Left ventricle myocardium superior (tissue), 1 donor: ENCODE measurements at places on chromosomes 5 and 9.

GRCh38 chr5:93874491-93874890, 133.1 kb upstream of the POU5F2 start:
- no peak for DNase-seq

GRCh38 chr5:119287547-119288111, 68.2 kb upstream of the TNFAIP8 start:
- no peak for DNase-seq

DNA sequence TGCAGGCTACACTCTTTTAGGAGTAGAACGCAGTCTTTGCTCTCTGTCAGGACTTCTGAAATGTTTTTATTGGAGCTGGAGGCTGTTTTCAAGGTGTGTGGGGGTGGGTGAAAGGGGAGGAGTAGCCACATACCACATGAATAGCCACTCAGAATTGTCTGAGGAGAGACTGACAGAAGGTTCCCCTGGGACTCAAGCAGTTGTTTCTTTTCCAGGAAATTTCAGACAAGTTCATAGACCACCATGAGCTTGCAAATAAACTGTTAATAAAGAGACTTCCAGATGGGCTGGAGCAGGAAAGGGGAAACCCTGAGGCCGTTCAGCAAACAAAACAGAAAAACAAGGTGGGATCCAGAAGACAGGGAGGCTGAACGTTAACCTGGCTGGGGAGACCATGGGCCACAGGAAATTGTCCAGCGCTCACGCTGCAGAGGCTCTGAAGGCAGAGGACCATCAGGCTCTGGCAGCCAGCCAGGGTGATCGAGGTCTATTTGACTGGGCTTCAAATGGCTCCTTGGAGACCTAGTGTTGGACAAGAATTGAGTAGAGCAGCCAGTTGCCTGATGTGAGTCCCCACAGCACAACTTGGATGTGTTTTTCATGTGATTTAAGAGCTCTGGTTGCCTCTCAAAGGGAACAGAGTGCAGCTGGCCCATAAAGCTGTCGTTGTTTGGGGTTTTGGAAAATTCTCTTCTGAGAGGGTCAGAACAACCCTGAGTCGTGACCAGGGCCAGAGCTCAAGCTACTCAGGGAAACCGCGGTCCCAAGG, 159.2 kb upstream of the RAI14 start:
- peak; percentile 85 for DNase-seq

DNA sequence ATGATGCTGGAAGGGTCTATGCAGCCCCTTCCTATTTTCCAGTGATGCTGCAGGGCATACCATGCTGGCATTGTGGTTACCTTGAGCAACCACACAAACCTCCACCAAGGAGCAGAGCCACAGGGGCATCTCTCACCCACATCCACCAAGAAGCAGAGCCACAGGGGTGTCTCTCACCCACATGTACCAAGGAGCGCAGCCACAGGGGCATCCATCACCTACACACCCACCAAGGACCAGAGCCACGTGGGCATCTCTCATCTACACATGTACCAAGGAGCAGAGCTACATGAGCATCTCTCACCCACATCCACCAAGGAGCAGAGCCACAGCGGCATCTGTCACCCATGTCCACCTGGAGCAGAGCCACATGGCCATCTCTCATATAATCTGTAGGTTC, 8.8 kb upstream of the GM2A start:
- no peak for DNase-seq

GRCh38 chr5:144003636-144004035, 166.8 kb downstream of the YIPF5 start:
- no peak for DNase-seq

GRCh38 chr9:94703488-94704140, 22.9 kb upstream of the AOPEP start:
- no peak for DNase-seq

DNA sequence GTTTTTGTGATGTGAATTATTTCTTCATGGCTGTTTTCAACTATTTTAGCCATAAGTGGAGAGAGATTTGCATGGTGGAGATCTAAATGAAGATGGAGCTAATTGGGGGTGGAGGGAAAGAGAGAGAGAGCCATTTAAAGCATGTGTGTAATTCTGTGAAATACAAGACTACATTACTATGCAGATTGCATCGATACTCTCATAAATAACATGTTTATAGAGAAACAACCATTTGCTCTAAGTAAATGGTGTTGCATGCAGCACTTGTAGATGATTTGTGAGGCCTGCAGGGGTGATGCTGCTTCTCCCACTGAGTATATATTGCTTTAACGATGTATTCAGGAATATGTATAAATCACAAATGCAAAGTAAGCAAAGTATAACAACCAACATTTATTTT, 270.2 kb upstream of the RIOK2 start:
- DNase-seq = no peak

DNA sequence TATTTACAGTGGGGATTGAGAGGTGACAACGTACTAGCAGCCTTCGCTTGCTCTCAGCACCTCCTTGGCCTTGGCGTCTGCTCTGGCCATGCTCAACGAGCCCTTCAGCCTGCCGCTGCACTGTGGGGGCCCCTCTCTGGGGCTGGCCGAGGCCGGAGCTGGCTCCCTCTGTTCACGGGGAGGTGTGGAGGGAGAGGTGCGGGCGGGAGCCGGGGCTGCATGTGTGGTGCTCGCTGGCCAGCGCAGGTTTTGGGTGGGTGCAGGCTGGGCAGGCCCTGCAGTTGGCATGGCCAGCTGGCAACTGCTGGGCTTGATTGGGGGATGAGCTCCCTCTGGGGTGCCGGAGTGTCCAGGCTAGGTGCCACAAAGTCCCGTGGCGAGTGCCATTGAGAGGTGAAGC, 5.8 kb upstream of the DMRTA1 start:
- peak; percentile 18 for DNase-seq

DNA sequence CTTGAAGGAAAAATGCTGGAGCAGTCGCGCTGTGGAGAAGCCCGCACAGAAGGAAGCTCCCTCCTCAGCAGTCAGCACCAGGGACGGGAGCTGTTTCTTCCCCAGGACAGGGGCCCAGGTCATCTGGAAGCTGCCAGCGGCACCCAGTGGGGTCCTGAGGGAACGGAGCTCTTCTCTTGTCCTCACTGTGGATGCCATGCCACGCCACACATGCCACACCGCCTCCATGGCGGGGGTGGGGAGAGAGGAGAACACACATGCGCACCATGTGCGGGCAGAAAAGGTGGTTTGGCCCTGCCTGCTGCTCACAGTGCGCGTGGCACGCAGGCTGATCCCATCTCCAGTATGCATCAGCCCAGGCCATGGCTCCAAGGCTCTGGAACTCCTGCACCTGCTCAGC, 41.7 kb upstream of the ZNF354B start:
- no peak for DNase-seq
